ENCODE measurements at places on chromosomes 11 and 22.

GRCh38 chr11:114566276-114566675, 6.6 kb upstream of the NXPE1 start:
- DNase-seq, result no peak

- DNase-seq, result no peak
These were observed 1.6 kb upstream of the ACY3 start for GRCh38 chr11:67651976-67652781.

DNA sequence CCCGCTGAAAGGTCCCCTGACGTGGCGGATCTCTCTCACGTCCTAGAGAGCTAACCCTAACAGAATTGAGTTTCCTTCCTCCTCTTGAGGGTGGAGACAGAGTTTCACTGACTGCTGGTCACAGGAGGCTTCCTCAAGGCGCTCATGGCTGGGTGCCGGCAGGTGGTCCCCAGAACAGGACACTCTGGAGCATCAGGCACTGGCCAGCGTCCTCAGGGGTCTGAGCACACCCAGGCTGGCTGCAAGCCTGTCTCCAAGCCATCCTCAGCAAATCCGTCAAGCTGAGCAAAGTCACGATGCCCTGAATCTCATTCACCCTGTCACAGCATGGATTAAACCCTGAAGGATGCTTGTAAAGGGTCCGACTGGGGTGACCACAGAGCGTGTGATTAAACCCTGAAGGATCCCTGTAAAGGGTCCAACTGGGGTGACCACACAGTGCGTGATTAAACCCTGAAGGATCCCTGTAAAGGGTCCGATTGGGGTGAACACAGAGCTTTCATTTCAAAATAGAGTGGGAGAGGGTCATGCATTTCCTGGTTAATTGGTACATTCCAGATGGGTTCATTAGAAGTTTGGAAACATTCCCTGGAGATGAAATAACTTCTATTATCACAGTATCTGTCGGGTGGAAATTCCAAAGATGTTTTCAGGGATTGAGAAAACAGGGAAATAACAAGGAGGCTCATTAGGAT, 473.0 kb downstream of the BRD1 start:
- DNase-seq, result no peak

DNA sequence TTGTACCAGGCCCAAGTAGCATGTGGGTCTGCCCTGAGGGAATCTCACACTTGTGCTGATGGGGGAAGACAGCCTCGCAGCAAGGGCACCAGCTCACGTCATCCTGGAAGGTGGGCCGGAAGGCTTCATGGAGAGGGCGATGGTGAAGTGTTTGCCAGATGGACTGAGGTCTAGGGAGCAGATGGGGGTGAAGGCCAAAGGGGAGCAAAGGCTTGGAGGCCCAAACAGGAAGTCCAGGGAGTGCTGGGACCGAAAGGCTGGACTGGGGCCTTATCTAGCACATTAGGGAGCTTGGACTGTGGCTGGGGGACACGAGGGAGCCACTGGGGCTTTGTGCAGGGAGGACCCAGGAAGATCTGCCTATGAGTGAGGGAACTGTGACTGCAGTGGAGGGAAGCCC, 1.2 kb upstream of the TNFRSF13C start:
- no peak for DNase-seq

- DNase-seq, result no peak
These were observed 12.6 kb downstream of the C22orf23 start for GRCh38 chr22:37940698-37941376.

- no peak for DNase-seq
These were observed 21.0 kb upstream of the RAB30 start for GRCh38 chr11:83092488-83093384.

DNA sequence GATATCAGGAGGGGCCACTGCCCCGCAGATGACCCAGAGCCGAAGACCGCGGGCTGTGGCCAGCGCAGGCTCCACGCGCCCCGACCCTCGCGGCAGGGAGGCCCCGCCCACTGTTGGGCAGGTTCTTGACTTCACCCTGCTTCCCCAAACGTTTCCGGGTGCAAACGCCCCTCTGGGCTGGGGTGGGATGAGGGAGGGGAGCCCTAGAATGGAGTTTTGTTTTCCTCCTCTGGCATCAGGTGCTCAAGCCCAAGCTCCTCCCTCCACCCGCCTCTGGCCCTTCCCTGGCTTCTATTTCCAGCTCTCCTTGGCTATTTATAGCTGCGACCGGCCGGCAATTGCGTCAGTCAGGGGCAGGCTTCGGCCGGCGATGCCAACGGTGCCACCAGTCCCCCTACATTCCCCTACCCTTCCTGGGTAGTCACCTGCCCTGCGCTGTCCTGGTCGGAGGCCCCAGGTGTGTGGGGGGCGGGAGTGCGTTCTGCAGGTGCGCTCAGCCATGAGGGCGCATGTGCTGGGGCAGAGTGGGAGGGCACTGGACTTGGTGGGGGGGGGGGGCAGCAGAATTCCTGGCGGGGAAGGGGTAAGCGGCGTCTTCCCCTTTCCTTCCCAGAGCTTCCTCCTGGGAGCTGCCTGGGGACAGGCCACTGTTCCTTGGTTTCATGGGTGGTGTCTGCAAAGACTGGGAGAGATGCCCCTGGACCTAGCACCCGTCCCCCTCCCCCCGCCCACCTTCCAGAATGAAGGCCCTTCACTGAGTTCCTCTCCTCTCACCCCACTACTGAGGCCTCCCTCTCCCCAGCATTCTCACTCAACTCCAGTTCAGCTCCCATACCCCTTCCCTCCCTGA, 23.6 kb downstream of the DUSP8 start:
- no peak for DNase-seq

DNA sequence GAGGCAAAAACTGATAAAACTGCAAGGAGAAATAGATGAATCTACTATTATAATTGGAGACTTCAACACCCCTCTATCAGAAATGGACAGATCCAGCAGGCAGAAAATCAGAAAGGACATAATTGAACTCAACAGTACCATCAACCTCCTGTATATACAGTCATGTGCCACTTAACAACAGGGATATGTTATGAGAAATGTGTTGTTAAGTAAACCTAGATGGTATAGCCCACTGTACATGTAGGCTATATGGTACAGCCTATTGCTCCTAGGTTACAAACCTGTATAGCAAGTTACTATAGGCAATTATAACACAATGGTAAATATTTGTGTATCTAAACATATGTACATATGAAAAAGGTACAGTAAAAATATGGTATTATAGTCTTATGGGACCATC, 66.8 kb upstream of the PHF21A start:
- no peak for DNase-seq

DNA sequence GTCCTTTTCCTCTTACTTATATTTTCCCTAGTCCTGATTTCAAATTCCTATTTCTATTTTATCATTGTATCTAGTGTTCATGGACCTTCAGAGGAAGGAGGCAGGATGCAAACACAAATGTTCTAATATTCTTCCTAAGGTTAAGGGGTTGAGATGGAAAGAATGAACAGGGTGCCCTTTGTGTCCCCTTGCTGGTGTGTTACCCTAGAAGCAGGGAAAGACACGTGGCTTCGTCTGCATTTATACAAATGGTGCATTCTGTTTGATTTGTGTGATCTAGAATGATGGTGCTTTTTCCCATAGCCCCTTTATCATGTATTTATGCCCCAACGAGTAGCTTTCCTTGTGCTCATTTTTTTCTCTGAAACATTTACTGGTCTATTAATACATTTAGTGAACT, 76.2 kb downstream of the PLEKHA7 start:
- no peak for DNase-seq

DNA sequence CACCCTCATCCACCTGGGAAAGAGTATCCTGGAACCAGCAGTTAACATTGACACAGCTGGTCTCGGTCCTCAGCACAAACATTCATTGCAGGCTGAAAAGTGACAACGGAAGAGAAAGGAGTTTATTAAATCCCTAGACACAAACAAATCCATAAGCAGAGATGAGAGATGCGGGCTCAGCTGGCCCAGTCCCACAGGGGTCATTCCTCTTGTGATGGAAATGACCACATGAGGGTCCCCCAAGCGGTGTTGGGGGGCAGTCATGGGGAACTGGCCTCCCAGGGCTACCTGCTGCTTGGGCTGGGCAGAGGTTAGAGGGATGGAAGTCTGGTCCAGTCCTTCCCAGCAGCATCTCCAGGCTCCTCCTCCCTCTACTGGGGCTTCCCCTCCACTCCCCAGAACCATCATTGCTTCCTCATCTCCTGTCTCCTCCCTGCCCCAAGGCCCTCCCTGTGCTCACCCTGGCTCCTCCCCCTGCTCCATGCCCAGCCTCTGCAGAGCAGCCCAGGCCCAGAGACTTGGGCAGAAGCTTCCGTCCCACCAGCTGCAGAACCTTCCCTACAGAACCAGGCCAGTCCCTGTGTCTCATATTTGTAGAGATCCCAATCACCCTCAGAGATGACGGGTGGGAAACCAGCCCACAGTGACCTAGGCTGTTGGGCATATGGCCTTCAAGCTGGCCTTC, 5.4 kb upstream of the IGLL5 start:
- DNase-seq, result no peak

DNA sequence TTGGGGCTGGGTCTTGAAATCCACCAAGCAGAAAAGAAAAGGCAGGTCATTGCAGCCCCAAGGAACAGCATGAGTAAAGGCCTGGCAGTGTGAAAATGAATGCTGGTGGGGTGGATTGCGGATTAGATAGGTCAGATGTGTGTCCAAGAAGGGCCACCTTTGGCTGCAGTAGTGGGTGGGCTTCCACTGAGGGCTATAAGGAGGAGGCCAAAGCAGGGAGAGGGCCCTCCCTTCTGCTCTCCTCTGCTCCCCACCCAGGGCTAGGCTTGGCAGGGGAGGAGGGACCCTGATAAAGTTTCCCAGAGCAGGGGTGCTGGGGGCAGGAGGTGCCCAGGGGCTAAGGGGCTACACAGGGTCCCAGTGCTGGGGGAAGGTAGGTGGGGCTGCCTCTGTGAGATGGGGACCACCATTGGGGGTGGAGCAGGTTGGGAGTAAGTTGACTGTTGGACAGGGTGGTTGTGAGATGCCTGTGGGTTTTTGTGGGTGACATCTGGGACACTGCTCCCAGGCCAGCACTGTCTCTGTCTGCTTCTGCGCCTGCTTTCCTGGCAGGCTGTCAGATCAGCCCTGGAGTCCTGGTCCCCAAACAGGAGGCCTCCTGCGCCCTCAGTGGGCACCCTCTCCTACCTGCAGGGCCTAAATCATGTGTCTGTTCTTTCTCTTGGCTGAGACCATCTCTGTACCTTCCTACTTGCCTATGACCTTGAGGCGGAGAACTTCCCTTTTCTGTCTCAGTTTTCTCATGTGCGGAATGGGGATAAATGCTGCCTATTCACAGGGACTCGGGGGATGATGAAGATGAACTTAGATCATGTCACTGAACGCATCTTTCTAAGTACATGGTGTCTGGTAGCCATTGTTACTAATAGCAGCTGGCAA, 1.9 kb downstream of the CAPN5 start:
- DNase-seq, result no peak

GRCh38 chr11:116948391-116948790, 111.0 kb upstream of the APOA1 start:
- no peak for DNase-seq

- no peak for DNase-seq
These were observed 561.1 kb downstream of the MN1 start for GRCh38 chr22:27240298-27241075.

DNA sequence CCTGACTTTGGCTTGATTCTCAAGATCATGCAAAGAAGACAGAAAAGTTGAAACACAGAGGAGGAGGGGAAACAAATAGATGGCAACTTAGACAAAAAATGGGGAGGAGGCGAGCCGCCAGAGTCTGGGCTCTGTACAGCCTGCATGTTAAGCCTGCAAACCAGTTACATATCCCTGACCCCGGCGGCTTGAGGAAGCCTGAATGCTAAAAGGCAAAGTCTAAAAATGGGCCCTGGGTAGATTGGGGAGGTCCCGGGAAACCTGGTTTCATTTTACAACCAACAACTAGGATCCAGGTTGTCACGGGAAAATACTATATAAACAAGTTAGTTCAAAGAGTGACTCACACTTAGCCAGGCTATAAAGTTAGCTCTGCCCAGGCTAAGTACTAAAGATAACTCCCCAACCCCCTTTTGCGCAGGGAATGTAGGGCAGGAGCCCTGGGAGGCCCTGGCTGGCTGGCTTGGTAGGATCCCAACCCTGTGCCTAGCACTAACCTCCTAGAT, 18.8 kb upstream of the ZBTB16 start:
- no peak for DNase-seq

DNA sequence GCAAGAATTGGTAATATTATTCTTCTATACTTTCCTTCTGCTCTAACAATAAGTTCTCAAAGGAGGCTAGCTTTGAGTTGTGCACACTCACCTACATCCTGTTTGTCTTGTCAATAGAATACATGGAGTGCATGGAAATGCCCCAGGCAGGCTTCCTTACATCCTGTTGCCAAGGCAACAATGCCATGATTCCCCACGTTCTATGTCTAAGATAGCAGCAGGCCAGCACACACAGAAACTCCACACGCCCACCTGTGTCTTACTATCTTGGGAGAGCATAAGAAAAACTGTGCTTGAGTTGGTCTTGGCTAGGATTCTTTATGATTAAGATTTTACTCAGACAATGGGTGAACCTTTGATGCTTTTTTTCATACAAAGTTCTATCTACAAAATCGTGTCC, 379.2 kb downstream of the AASDHPPT start:
- no peak for DNase-seq

DNA sequence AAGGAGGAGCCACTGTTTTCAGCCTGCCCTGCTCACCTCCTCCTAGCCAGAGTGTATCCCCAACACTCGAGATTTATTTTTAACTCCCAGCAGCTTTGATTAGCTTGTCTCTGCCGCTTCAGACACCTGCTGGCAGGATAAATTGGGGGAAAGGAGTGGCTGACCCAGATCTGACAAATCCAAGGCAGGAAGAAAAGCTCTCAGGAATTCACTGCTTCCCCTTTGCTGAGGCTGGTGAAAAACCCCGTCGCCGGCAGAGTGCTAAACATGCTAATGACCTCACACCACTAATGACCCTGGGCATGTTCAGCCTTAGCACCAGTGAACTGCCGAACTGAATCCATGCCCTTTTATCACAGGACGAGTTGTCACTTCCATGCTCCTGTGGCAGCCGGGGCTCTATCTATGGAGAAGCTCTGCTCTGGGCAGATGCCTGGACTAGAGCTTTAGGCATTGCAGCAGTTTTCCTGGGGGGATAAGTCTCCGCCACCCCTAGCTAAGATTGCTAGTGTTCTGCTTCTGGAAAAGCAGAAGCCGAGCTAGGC, 52.2 kb downstream of the FEZ1 start:
- no peak for DNase-seq

DNA sequence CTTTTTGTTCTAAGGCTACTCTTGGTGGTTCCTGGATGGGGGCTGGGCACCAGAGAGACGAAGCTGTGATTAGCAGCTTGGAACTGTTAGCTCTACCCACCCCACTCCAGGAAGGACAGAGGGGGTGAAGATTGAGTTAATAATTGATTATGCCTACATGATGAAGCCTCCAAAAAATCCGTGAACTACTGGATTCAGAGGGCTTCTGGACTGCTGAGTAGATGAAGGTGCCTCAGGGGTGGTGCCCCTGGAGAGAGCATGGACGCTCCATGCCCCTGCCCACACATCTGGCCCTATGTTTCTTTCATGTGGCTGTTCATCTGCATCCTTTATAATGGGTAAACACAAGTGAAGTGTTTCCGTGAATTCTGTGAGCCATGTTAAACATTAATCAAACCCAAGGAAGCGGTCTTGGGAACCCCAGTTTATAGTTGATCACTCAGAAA, 47.3 kb upstream of the CYP2D6 start:
- DNase-seq, result no peak

- no peak for DNase-seq
These were observed 9.4 kb upstream of the PATL1 start for GRCh38 chr11:59678118-59678812.

- DNase-seq, result no peak
These were observed 17.2 kb downstream of the CLDN25 start for GRCh38 chr11:113796663-113797259.

- DNase-seq, result no peak
These were observed 23.4 kb downstream of the LRRC55 start for GRCh38 chr11:57205041-57205641.
